ENCODE measurements at places on chromosomes 2 and 18.

GRCh38 chr2:219128396-219128795 lies 32.2 kb downstream of the NHEJ1 start:
- DNase-seq: no peak

- DNase-seq: no peak
Measured at GRCh38 chr2:62724886-62725711, 19.6 kb downstream of the EHBP1 start.

GRCh38 chr2:217336694-217337093 lies 476.8 kb upstream of the TNP1 start:
- no peak for DNase-seq

DNA sequence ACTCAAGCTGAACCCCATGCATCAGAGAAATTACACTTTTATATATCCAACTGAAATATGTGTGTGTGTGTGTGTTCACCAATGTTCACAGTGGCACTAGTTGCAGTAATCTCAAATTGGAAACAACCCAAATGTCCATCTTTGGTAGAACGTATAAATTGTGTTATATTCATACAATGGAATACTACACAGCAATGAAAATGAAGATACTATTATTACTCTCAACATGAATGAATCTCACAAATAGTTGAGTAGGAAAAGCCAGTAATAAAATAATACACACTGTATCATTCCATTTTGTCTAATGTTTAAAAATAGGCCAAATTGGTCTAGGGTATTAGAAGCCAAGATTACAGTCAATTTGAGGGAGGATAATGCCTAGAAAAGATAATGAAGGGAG lies 48.0 kb upstream of the NFE2L2 start:
- no peak for DNase-seq

GRCh38 chr2:57906152-57906732 lies 140.4 kb upstream of the VRK2 start:
- no peak for DNase-seq

GRCh38 chr18:22223254-22223964 lies 54.0 kb downstream of the GATA6 start:
- DNase-seq: no peak

DNA sequence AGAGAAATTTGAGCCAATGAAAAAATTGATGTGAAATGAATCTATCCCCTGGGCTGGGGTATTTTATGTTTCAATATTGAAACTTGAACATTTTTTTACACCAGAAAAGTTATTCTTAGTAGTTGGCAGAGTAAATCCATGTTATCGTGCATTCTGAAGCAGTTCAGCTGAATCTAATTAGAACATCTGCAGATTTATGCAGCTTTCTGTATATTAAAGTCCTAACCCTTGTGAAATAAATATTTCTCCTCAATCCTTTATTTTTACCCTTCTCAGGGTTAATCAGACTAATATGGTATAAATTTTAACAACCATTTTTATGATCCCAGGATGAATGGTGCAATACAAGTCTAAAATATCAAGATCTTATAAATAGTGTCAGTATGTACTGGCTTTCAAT lies 69.5 kb downstream of the CDH20 start:
- DNase-seq: no peak

GRCh38 chr18:49028801-49029506 lies 78.2 kb upstream of the SMAD7 start:
- no peak for DNase-seq

- no peak for DNase-seq
Measured at GRCh38 chr2:32363597-32363996, 6.8 kb downstream of the BIRC6 start.

DNA sequence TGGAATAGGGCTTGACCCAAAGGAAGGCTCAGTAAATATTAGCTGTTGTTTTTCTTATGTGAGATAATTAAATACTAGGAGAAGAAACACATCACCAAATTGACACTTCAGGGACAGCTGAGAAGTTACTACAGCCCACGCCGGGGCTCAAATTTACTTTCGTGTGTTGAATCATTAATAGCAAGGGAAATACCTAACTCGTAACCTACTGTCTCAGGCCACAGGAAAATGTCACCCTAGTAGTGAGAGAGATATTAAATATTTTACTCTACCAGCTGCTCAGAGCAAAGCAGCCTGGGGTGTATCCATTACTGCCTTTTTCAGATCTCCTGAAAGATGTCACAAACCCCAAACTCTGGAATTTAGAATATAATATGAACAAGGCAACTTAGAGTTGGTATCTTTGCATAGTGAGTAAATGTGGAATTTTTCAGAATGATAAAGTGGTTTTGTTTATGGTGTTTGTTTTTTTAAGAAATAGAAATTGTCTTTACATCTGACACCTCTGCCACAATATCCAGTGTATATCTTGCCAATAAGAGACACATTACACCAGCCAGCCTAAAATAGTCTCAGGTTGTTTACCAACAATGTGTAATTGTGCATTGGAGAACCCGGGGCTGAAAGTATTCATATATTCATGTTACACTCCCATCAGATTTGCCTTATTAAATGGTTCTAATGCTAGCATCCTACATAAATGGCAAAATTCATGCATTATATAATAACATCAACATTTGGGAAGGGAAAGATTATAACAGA lies 48.4 kb downstream of the ATP8B1 start:
- DNase-seq: no peak

DNA sequence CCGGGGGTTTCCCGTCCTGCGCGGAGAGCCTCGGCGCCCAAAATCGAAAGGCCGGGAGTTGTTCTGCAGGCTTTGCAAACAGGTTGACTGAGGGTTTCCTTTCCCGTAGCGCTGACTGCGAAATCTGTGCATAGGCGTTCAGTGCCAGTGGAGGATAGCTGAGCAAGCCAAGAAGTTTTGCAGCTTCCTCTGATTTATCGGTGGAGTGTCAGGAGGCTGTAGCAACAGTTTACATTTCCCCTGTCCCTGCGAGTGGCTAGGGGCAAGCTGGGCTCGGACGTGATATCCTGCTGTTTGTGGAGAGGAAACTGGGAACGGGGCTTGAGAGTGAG lies 694 bp downstream of the THSD7B start:
- no peak for DNase-seq

- DNase-seq: no peak
Measured at GRCh38 chr2:162308747-162309503, 9.6 kb downstream of the IFIH1 start.

DNA sequence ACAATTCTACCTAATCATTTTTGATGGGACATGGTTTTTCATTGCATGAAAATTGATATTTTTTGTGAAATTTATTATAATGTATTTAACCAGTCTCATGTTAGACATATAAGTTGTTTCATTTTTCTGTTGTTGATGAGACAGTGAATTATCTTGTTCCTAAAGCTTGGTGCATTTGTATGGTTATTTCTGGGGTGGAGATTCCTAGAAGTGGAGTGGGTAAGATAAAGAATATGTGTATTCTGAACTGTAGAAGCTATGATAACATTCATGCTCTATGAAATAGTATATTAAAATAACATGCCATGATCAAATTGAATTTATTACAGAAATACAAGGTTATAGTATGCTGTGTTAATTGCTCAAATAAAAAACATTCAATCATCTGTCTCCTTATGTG lies 69.2 kb downstream of the BOLA3 start:
- DNase-seq: no peak

GRCh38 chr18:75880925-75881504 lies 453.5 kb upstream of the SMIM21 start:
- no peak for DNase-seq

GRCh38 chr2:118492335-118492734 lies 355.1 kb downstream of the EN1 start:
- DNase-seq: no peak

- no peak for DNase-seq
Measured at GRCh38 chr18:26840965-26841364, 24.5 kb downstream of the AQP4 start.

- peak; percentile 14 for DNase-seq
Measured at GRCh38 chr2:241659150-241659739, 21.8 kb downstream of the ATG4B start.

DNA sequence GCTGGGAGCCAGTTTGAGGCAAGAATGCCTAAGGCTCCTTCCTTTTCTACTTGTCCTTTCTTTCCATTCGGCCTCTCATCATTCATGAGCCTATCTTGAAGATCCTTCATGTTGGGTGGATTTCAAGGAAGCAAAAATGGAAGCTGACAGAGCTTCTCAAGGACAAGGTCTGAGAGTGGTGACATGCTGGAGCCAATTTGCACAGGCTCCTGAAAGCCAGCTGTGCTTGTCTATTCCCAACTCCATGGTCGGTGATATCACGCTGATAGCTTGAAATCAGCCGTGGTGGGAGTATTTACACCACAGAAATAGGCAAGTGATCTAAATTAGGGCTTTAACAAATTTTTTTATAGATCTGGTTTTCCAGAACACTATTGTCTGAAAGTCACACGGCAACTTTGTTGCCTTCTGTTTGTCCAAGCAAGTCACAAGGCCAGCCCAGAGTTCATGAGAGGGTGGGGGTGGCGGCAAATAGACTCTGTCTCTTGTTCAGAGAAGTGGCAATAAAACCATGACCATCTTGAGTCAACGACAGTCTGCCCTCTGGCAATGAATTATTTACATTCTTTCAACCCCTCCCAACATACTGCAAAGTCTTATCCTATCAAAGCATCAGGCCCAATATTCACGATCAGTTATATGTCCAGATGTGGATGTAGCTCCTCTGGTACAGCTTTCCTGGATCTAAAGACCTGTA lies 49.9 kb upstream of the SLC35F5 start:
- no peak for DNase-seq

- no peak for DNase-seq
Measured at GRCh38 chr2:40367652-40368051, 84.2 kb downstream of the SLC8A1 start.
